ENCODE measurements at places on chromosomes 5 and 9. TPM values are rescaled to one million over a fixed set of nuclear protein-coding genes. Genes with fewer than 3 reads are reported as not detected.

The ADGRV1 gene
- total RNA-seq = 31.9 TPM

The DMRTA1 gene
- total RNA-seq = 3.4 TPM

The RALGDS gene
- 50.7 TPM for total RNA-seq

The ST8SIA4 gene
- 9.4 TPM for total RNA-seq

The AGXT2 gene
- 6.6 TPM for total RNA-seq

The CHSY3 gene
- 3.1 TPM for total RNA-seq

The NEUROG1 gene
- not detected for total RNA-seq

The TSLP gene
- 4.1 TPM for total RNA-seq

The FBXL7 gene
- 12.1 TPM for total RNA-seq

- no peak for DNase-seq
Observed at GRCh38 chr5:104702212-104702611, 1139.6 kb upstream of the NUDT12 start.

DNA sequence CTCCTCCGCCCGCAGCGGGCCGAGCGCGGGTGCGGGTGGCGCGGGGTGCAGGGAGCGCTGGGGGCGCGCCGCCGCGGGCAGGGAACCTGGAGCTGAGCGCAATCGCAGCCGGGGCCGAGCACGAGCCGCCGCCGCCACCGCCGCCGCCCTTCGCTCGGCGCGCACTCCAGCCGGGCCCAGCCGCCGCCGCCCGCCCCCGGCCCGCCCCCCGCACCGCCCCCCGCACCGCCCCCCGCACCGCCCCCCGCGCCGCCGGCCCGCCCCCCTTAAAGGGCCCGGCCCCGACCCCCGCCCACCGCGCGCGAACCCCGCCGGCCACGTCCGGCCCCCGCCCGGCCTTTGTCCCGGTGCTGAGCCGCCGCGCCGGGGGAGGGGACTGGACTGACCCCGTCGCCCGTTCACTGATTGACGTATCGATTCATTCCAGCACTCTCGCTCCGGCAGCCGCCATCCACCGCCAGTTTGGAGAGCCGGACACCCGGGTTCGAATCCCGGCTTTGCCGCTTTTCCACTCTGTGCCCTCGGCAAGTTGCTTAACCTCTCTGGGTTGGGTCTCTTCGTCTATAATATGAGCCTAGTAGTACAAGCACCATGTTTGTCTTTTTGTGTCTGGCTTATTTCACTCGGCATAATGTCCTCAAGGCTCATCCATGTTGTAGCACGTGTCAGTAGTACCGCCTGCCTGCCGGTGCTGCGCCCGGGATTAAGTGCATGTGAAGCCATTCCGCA, at the start of gene SH3PXD2B:
Gene SH3PXD2B (minus strand): TSS at position 168 of the 729 bp plus-strand sequence. CDS start 173 bp downstream, outside the sequence.
- peak; percentile 75 for DNase-seq

DNA sequence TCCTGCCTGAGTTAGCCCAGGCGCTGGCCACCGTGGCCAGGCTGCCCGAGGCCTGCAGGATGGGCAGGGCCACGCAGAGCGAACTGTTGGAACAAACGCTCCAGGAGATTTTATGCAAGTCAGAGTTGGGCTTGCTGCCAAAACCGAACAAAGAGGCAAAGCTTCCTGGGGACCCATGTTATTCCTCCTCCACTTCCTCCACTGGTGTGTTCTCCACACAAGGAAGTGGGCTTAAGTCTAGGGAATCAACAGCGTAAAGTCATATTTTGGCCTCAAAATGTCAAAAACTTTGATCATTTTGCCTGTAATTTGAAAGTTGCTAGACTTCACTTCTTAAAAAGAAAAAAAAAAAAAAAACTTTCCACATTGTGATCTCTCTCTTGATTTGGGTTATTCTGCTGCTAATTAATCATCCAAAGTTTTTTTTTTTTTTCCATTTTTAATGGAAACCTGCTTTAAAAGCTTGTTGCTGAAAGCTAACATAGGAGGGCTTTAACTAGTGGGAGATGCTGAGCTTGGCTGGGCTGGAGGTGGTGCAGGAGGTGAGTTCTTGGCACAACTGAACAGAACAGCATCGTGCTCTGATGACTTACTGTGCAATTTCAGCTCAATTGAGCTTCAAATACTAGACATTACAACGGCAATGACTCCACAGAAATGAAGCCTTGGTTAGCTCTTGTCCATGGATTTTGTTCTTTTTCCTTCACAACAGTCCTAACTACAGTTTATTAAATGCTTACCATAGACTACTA, 73.0 kb downstream of the PTPDC1 start:
- peak; percentile 85 for DNase-seq

GRCh38 chr5:174692381-174692780, 32.0 kb upstream of the MSX2 start:
- DNase-seq = no peak

GRCh38 chr9:108467653-108468324, 388.0 kb downstream of the ACTL7B start:
- DNase-seq = no peak

- no peak for DNase-seq
Observed at GRCh38 chr9:18555105-18555883, 81.3 kb downstream of the ADAMTSL1 start.

GRCh38 chr5:176670449-176670848, 23.2 kb downstream of the TSPAN17 start:
- no peak for DNase-seq

DNA sequence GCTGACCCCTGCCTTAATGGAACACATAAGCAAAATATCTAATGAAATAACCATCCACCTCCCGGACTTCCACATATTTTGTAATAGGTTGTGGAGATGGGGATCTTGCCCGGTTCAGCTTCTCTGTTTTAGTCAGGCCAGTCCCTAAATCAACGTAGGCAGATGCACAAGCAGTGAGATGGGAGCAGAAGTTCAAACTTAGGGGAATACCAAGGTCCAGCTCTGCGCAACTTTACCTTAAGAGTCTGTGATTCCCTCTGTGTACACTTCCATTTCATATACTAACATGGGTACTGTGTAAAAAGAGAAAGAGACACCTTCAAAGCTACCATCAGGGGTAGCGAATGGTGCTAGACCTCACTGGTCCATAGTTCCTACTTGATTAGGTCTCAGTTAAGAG, 110.9 kb downstream of the NTRK2 start:
- DNase-seq = no peak

- no peak for DNase-seq
Observed at GRCh38 chr9:135184181-135185053, 96.9 kb downstream of the OLFM1 start.

GRCh38 chr9:98678244-98678842, 30.4 kb downstream of the GABBR2 start:
- DNase-seq = no peak

DNA sequence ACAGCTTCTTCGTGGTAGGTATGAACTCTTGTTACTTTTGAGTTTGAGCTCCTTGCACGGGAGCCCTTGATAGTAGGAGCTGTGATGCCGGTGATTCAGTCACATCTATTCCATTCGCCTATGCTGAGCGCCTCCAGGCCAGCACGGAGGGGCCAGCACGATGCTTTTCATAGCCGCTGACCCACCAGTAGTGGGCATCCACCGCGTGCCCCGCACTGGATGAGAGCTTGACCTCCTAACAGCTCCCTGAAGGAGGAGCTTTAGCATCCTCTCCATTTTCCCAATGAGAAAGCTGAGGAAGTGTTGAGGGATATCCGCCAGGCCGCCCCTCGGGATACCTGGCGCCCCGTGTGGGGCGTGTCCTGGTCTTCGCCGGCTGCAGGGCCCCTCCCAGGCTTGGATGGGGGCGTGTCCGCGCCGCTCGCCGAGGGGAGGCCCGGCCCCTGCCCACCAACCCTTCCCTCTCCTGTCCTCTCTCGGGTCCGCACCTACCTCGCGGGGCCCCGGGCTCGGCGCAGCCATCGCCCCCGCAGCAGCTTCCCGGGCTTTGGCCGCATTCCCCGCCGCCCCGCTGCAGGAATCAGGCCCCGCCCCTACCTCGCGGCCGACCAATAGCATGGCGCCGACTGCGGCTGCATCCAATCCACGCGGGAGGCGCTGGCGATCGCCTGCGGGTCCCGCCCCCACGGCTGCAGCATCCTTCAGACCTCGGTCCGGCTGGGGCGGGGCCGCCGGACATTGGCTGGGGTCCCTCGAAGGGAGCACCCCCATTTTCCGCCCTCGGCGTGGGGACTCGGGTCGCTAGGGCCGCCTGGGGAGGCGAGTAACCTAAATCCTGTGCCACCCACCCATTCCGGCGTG, at the start of gene PIP5KL1:
Gene PIP5KL1 (minus strand): TSS at position 547 of the 861 bp plus-strand sequence. CDS start 25 bp downstream, at position 522.
- DNase-seq = peak; percentile 77

GRCh38 chr9:104506565-104506964, 2.5 kb downstream of the OR13F1 start:
- DNase-seq = no peak

DNA sequence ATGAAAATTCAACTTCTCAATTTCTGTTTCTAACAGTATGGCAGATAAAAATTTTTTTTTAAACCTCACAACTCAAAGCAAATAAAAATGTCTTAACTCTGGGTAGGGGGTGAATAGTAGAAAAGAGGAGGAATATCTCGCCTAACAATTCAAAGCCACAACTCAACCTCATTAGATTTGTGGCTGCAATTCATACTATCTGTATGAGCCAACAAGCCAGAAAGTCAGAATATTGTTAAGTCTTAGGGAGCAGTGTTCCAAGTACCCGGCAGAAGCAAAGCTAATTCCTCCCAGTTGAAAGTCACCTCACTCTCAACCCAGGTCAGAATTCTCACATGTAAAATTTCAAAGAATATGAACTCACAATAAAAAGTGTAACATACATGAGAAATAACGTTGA, 15.0 kb downstream of the PJA2 start:
- DNase-seq = no peak

GRCh38 chr9:93398471-93398870, 53.0 kb upstream of the FAM120A start:
- no peak for DNase-seq

GRCh38 chr5:113110117-113110516, 133.5 kb downstream of the DCP2 start:
- no peak for DNase-seq

- no peak for DNase-seq
Observed at GRCh38 chr9:35652829-35653209, 2.1 kb upstream of the SIT1 start.

- DNase-seq = no peak
Observed at GRCh38 chr9:12878351-12878978, 103.6 kb downstream of the LURAP1L start.

DNA sequence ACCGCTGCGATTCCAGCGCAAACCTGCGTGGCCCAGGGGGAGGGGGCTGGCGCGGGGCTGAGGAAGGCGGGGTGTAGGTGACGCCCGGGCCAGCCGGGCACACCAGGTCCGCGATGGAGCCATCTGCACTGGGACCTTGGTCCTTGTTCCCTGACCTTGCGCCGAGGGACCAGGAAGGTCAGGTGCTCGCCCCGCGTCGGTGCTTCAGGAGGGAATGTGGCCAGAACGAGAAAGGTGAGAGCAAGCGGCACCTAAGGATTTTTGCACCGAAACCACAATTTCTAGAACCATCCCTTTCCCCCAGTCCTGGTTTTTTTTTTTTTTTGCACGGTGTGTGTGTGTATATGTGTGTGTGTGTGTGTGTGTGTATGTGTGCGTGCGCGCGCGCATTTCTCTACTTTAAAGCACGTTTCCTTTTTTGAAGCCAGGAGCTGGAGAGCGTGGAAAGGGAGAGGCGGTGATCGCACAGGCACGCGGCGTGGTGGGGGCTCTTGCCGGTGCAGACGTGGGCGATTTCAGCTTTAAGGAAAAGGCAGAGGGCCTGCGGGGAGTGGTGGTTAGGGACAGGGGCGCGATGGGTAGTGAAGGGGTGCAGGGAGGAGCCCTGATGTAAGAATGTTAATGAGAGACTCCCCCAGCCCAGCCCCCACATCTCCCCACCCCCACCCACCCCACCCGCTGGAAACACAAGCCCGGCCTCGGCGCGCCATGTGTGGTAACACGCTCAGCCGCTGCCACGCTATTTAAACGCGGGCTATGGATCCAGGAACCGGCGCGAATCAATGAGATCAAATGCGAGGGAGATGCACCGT, at the start of gene NPR3:
Gene NPR3 (plus strand): TSS at position 772 of the 812 bp plus-strand sequence. CDS start 456 bp downstream, outside the sequence.
- DNase-seq = no peak

GRCh38 chr9:114962809-114963208, 32.4 kb upstream of the TNFSF8 start:
- DNase-seq = no peak

GRCh38 chr5:88094403-88094802, 174.2 kb downstream of the TMEM161B start:
- no peak for DNase-seq

- DNase-seq = no peak
Observed at GRCh38 chr9:13557746-13558145, 278.3 kb upstream of the MPDZ start.

- peak; percentile 64 for DNase-seq
Observed at GRCh38 chr5:139774980-139775661, 20.5 kb upstream of the PSD2 start.

GRCh38 chr9:35357116-35357515, 132.8 kb upstream of the RUSC2 start:
- DNase-seq = no peak

- DNase-seq = no peak
Observed at GRCh38 chr5:155293605-155294178, 280.1 kb downstream of the KIF4B start.

- no peak for DNase-seq
Observed at GRCh38 chr9:136690806-136691261, 3.6 kb upstream of the AGPAT2 start.

DNA sequence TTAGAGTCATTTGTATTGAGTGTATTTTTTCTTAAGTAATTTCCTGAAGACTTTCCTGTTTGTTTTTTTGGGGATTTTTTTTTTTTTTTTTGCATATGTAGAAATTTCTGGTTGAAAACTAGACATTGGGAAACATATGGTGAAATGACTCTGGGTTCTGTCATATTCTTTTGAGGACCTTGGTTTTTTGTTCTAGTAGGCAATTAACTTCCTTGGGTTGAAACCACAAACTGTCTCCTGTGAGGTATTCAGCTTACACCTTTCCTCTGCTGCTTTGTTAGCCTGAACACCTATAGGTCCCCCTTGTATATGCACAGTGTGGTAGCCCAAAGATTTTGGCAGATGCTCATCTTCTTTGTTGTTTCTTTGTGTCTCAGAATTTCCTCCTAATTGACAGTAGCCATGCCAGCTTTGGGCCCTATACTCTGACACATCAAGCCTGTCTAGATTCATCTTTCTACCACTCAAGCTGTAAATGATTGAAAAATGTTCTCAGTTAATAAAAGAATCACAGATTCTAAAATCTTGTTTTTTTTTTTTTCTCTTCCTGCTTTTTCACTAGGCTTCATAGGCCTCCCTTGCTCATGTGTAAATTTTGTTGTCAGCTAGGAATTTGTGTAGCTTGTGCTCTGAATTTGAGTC, 140.6 kb downstream of the COMMD10 start:
- DNase-seq = no peak

- DNase-seq = peak; percentile 12
Observed at GRCh38 chr5:31855134-31856040, 216.5 kb downstream of the PDZD2 start.

DNA sequence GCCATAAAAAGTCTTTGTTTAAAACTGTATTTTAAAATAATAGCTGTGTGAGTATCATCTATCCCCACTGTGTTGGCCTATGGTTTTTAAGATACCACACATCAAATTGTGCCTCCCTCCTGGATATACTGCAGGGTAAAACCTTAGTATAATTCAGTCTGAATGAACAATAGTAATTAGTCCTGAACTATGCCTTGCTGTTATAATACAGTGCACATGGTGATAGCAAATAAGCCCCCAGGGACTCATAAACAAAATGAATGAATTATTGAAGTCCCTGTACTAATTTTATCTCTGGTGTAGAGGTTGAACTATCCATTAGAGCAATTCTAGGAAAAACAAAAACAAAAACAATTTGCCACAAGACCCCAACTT, 142.7 kb upstream of the ADAMTSL1 start:
- no peak for DNase-seq

GRCh38 chr5:53339962-53340540, 140.4 kb upstream of the FST start:
- no peak for DNase-seq
